ENCODE measurements at places on chromosomes 7 and 10. TPM values are rescaled to one million over a fixed set of nuclear protein-coding genes. Genes with fewer than 3 reads are reported as not detected.

TMEM130 gene
- 7.6 TPM for total RNA-seq

PIK3AP1 gene
- 2.1 TPM for total RNA-seq

ZPBP gene
- not detected for total RNA-seq

CRTAC1 gene
- total RNA-seq = 15.5 TPM
